ENCODE measurements at places on chromosomes 1 and 21. TPM values are rescaled to one million over a fixed set of nuclear protein-coding genes. Genes with fewer than 3 reads are reported as not detected.

- DNase-seq = no peak
These were observed 192.7 kb downstream of the PTPRU start for GRCh38 chr1:29428997-29429396.

RO60 gene
- 226 TPM for total RNA-seq

ERG gene
- total RNA-seq = not detected

GRCh38 chr1:12601700-12602658 is 16.0 kb downstream of the DHRS3 start:
- peak; percentile 96 for DNase-seq

DNA sequence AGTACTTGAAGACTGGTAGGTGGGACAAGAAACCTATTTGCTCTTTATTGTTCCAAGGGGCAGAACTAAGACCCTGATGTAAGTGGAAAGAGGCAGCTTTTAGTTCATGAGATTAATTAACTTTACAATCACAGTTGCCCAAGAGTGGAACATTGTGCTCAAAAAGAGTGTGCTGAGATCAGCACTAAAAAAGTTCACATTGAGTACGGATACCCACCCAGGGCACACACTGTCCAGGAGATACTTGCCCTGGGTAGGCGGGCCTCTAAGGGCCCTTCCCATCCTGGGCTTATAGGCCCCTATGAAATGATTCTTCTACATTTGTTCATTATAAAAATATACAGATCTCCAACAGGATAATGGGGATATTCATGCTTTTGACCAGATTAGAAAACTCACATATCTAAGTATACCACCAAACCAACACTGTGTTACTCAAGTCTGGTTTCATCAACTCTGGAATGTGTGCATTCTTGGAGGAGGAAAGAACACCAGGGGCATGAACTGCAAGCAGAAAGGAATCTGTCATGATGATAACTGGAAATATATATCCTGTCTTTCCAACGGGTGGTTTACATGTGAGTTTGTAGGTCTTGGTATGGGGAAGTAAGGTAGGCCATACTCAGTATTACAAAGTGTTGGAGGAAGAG is 626.2 kb downstream of the SMYD3 start:
- peak; percentile 91 for DNase-seq

GRCh38 chr1:31669786-31670592 is 25.3 kb upstream of the PEF1 start:
- peak; percentile 65 for DNase-seq

TNN gene
- total RNA-seq = not detected

PM20D1 gene
- under 0.01 TPM for total RNA-seq

FTCD gene
- 0.43 TPM for total RNA-seq

- peak; percentile 4 for DNase-seq
These were observed 114.9 kb downstream of the DENND1B start for GRCh38 chr1:197660389-197660788.

DNA sequence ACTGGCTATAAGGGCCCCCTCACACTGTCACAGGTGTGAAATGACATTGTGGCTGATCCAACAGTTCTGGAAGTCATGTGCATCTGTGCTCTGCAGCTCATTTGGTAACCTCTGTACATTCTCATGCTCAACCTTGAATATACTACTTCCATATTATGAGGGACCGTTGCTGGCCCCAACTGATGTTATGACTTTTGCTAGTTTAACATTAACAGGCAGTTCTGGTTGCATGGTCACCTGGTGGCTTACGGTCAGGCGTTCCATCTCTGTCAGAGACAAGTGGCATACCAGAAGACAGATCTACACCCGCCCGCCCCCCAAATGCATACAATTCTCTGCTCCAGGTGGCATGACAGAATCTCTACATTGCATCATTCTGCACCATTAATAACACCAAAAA is 6.0 kb upstream of the DIP2A start:
- DNase-seq = no peak

- DNase-seq = no peak
These were observed 1.3 kb upstream of the EFNA4 start for GRCh38 chr1:155062151-155062686.

DNA sequence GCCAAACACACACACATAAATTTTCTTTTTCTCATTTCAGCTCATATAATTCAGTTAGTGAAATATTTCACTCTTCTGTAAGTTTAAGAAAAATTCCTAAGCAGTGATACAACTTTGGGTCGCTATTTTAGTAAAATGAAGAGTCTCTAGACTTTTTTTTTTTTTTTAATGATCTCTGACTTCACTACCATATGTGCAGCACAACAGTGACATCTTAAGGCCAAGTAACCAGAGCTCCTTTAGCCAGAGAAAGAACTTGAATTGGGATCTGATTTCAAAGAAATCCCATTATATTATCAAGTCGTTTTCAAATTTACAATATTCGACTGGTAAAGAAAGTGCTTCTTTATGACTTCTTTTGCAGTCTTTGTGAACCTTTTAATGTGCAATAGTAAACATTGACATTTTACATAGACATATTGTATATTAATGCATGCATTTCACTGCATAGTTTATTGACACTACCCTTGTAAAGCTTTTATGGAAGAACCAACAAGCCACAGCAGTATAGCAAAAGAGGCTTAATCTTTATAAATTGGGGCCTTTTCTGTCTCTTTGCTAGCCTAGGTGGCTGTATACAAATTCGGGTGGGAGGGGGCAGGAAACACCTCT is 62.2 kb downstream of the LRRC40 start:
- peak; percentile 48 for DNase-seq

- peak; percentile 83 for DNase-seq
These were observed 6.9 kb upstream of the S100A2 start for GRCh38 chr1:153572569-153573015.

DNA sequence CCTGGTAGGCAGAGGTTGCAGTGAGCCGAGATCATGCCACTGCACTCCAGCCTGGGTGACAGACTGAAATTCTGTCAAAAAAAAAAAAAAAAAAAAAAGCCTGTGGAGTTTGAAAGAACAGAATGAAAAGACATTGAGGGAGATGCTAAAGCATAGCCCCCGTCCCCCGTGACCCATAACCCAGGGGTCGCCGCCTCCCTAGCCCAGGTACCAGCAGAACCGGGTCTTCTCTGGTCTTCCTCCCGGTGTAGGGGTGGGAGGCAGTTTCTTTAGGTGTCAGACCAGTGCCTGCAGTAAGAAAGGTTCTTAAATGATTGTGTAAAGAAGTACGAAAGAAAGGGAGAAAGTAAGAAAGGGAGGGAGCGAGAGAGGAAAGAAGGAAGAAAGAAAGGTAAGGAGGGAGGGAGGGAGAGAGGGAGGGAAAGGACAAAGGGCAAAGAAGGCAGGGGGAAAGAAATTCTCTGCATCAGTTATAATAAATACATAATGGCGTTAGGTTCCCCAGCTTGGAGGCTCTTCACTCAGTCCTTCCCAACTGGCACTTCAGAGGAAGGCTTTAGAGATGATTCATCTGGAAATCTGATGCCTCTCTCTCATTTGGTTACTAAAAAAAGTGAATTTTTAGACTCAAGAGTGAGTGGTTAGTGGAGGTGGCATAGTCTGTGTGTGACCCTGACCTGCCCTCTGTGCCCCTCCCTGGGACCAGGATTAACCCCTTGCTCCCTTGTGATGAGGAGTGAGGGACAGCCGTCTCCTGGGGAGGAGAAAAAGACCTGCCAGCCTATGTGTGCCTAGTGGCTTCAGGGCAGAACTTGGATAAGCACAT is 1.1 kb downstream of the IL24 start:
- DNase-seq = peak; percentile 61

BTG2 gene
- 13.8 TPM for total RNA-seq

DNA sequence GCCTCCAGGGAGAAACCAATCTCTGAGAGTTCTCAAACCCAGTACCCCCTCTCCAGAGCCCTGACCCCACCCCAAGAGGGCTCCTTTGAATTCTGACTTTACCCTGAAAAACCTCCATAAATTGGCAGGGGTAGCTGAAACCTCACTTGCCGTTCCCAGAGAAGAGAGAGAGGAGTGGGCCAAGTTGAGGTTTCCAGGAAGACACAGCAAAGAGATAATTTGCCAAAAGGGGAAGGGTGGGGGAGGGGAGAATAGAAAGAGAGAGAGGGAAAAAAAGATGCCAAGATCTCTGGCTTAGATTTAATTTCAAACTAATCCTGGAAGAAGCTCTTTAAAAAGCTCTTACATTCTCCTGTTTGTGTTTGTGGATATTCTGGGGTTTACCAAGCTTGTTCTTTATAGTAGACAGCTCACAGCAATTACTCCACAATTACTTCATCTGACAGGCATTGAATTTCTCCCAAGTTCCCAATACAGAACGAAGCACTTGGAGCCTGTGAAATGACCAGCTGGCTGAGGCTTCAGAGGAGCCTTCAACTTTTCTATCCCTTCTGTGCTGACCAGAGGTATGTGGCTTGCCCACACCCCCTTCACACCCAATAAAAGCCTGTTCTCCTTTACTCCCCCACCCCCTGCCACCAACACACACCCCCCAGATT is 1.1 kb upstream of the GRHL3 start:
- peak; percentile 33 for DNase-seq

ZNF697 gene
- total RNA-seq = 13.2 TPM

DNA sequence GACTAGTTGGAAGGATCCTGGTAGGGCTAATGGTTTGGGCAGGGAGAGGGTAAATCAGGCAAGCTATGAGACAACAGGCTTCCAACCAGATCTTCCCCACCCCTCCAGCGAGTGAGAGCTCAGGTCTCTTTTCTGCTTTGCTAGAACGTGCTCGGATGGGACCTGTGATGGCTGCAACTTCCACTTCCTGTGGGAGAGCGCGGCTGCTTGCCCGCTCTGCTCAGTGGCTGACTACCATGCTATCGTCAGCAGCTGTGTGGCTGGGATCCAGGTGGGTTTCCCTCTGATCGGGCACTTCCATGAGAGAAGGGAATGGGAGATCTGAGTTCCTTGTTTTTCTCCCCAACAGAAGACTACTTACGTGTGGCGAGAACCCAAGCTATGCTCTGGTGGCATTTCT is 14.0 kb upstream of the SARS1 start:
- no peak for DNase-seq

STIL gene
- total RNA-seq = 21.2 TPM

GRCh38 chr1:79981481-79981880 is 975.0 kb upstream of the ADGRL4 start:
- no peak for DNase-seq

SPATA46 gene
- total RNA-seq = not detected

DNA sequence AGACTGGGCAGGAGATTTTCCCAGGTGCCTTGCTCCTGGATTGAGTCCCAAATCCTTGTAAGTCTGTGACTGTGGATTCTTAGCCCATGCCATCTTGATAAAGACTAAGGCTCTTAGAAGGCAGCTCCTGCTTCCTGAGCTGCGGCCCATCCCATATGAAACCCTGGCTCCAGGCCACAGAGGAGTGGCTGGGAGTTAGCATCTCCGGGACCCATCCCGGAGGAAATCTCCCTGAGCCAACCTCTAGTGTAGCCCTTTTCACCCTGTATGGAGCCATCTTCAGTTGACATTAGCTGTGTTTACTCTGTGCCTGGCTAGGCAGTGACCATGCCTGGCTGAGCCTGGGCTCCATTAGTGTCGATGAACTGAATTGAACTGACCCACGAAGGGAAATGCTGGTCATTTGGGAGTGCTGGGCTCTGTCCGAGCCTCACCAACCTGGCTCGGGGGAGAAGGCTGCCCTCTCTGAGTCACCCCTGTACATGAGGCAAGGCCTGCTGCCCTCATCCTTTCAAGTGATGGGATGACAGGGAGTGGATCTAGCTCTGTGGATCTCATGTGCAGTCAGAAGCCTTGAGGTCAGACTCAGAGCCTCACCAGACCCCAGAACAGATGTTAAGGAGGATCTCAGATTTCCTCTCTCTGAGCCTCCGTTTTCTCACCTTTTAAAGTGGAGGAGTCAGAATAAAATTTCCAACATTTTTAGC is 37.5 kb downstream of the LGR6 start:
- DNase-seq = no peak

DNA sequence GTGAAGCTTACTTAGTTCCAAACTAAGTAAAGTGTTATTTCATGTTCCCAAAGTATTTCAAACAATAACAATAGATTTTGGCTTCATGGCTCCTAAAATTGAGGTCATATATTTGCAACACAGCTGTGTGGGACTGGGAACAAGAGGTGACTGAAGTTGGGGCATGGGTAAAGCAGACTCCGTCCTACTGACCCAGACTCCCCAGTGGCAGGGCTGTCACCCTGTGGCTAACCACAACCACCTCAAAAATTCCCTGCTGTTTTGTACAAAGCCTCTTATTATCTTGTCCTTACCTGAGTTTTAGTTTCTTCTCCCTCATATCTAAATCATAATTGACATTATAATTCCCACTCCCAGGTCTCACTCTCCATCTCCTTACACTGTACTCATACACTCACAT is 117.6 kb downstream of the PTGER3 start:
- no peak for DNase-seq

DNA sequence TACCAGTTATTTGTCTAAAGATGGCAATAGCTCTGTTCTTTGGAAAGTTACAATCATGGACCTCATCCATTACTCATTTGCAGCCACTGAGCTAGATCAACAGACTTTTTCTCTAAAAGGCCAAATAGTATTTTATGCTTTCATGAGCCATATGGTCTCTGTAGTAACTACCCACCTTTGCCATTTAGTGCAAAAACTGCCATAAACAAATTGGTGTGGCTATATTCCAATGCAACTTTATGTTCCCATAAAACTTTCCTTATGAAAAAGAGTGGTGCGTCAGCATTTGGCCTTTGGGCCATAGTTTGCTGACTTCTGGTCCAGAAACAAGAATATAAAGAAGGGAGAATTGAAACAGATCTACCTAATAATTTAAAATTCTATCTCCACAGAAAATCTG is 20.1 kb upstream of the KCTD3 start:
- peak; percentile 26 for DNase-seq

DNA sequence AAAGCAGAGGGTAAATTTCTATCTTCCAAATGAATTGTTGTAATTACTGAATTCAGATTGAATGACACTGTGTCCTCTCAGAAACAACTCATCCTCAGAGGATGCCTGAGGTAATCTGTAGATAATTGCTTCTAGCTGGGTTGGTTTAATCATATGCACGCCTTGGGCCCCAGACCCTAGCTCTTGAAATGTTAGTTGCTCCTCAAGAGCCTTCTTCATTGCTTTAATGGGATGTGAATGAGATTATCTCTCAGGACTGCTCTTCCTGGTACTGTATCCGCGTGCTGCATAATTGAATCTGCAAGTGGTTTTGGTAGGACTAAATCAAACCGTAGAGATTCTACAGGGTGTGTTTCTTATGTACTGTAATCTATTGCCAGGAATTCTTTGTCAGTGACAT is 569.3 kb upstream of the NEGR1 start:
- DNase-seq = no peak

Measured in fibroblast of villous mesenchyme (primary cell).